Kidney tubule cell (primary cell): ENCODE measurements at places on chromosomes 12 and 14.

- no peak for DNase-seq
Observed at GRCh38 chr12:43196268-43196907, 355.6 kb downstream of the ADAMTS20 start.

DNA sequence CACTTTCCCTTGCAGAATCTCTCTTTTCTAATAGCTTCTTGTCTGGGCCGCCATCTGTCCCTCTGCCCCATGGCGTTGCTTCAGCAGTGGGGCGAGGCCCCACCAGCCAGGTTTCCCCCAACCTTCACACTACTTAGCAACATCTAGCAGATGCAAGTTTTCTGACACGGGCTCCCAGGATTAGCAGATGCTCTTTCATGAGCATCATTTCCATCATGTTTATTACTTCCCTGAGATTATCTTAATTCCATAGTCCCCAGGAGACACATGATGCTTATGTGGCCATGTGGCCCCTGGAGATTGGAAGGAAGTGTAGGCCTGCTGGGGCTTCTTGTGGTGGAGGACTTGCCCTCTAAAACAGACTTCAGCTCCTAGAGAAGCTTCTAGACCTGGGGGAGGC, 102.0 kb upstream of the MYL2 start:
- DNase-seq = no peak

- DNase-seq = no peak
Observed at GRCh38 chr12:53096089-53096741, 1.3 kb upstream of the IGFBP6 start.

GRCh38 chr12:28027328-28027727, 54.8 kb upstream of the PTHLH start:
- no peak for DNase-seq

- DNase-seq = no peak
Observed at GRCh38 chr12:50072198-50072907, 12.8 kb upstream of the SMARCD1 start.

- DNase-seq = no peak
Observed at GRCh38 chr14:36658123-36659009, 3.3 kb upstream of the PAX9 start.

DNA sequence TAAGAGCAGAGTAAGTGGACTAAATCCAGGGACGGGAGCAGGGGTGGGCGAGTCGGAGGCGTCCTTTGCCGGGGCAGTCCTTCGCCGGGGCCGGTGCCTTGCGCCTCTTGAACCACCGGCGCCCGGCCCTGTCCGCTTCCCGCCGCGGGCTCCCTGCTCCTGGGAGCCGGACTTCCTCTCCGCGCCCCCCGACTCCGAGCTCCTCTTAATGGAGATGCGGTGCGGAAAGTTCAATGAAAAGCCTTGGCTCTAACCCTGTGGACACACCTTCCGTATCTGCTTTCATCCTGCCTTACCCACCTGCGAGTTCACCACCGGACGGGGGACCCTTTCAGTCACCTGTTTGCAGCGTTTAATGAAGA, 412 bp downstream of the FGFR1OP2 start:
- no peak for DNase-seq

- no peak for DNase-seq
Observed at GRCh38 chr12:72570601-72571000, 298.4 kb downstream of the TRHDE start.

GRCh38 chr12:117481470-117481869, 120.0 kb upstream of the NOS1 start:
- peak; percentile 62 for DNase-seq

GRCh38 chr14:69712599-69713088, 54.3 kb upstream of the SRSF5 start:
- DNase-seq = no peak

DNA sequence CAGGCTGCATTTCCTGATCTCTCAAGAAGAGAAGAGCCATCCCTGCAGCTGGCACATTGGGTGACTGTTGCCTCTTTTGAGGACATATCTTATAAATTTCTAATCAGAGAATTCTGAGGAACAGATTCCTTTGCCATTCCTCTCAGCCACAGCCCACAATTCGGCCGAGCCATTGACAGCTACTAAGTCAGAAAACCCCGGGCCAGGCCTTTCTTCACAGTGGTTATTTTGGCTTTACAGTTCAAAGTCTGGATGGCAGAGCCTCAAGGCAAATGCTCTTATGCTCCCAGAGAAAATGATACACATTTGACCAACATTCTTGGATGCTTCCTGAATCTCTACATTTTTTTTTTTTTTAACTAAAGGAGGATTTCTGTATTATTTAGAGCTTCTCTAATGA, 138.4 kb upstream of the FRMD6 start:
- DNase-seq = no peak

DNA sequence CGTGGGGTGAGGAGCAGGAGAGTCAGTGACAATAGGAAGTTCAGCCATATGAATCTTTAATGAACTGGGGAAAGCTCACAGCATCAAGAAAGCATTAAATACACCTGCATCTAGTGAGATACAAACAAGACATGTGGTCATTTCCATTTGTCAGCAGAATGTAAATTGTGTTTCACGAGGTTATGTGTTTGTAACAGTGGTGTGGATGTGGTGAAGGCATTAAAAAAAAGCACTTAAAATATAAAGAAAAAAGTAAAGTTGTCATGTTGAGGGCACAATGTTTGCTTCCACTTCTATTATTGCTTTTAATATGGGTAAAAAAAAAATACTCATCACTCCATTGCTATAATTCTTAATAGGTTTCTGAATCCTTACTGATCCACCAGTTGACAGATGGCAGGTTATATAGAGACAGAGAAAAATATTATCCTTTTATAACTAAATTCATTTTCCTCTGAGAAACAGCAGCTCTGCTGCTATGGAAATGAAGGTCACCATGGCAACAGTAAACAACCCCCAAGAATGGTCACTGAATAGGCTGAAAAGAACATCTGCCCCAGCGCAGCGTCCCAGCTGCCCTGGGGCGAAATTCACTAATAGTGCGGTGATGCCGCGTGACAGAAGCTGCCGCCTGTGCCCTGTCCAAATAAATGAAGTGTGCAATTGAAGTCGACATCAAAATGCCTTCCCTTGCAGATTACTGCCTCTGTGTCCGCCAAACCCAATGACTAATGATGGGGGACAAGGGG, 226.1 kb downstream of the FOXN3 start:
- no peak for DNase-seq

DNA sequence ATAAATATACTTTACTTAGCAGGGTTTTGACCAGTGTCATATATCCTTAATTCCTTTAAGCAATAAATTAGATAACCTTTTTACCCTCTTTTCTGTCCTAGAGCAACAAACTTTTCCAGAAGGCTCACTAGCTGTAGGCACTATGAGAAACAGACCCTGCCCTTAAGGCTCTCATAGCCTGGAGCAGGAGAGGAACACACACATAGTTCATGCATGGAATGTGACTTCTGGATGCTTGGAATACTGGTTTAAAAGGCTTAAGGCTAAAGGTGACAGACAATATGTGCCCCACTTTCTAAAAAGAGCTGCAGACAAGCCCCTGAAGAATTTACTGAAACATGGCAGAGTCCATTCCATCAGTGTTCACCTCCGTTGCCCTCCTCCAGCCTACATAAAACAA, 237.2 kb downstream of the TTC8 start:
- no peak for DNase-seq

DNA sequence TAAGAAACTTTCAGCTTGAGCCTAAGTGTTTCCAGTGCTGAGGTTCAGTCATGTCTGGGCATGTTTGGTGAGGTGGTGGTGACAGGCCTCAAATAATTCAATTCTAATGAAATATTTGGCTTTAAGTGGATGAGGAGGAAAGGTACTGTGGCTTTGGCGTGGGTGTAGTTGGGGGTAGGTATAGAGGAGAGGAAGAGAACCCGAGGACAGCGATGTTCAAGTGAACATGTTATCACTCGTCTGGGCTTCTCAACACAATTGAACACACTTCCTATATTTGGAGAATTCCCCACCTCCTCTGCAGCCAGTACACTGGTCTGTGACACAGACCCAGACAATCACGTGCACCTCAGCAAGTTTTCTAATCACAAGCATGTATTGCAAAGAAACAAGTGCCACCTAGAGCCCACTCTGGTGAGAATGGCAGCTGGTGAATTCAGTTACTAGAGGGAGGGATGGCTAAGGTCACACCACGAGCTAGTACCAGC, 53.0 kb downstream of the IFNG-AS1 start:
- peak; percentile 28 for DNase-seq

GRCh38 chr14:72752034-72752412, 141.9 kb downstream of the DPF3 start:
- peak; percentile 81 for DNase-seq

DNA sequence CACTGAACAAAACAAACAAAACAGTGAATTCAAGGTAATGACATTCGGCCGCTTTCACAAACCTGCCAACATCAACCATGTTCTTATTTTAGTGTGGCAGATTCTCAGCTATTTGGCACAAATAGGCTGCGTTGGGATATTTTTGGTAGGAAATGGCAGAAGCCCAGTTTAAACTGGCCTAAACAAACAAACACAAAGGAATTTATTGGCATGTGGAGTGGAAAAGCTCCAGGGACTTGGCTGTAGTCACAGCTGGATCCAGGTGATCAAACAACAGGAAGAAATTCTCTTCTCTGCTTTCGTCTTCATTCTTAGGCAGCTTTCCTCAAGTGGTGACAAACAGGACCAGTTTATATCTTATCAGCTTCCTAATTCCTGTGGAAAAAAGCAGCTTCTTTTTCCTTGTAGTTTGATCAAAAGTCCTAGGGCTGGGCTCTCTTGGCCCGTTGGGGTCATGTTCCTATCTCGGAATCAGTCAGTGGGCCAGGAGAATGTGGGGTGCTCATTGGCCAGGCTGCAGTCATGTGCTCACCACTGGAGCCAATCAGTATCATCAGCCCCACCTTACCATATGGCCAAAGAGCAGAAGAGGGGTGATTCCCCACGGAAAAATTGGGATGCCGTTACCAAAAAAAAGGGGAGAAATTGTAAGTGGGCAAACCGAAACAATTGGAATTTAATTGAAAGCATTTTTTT, 22.6 kb downstream of the C12orf75 start:
- DNase-seq = peak; percentile 27

GRCh38 chr12:105915997-105916759, 222.6 kb downstream of the NUAK1 start:
- no peak for DNase-seq

DNA sequence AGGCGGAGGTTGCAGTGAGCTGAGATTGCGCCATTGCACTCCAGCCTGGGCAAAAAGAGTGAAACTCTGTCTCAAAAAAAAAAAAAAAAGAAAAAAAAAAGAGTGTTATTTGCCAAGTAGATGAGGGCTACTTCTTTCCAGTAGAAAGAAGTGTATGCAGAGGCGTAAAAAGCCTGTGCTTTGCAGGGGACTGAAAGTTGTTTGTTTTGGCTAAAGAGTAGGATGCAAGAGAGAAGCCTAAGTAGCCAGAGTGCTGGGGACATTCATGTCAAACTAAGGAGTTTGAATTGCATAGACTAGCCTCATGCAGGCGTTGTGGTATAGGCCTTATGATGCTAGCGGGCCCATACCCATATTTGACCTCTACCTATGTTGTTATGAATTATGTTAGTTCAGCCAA, 9.5 kb downstream of the HSD17B6 start:
- DNase-seq = no peak

GRCh38 chr12:98296462-98297079, 218.8 kb upstream of the TMPO start:
- DNase-seq = no peak

DNA sequence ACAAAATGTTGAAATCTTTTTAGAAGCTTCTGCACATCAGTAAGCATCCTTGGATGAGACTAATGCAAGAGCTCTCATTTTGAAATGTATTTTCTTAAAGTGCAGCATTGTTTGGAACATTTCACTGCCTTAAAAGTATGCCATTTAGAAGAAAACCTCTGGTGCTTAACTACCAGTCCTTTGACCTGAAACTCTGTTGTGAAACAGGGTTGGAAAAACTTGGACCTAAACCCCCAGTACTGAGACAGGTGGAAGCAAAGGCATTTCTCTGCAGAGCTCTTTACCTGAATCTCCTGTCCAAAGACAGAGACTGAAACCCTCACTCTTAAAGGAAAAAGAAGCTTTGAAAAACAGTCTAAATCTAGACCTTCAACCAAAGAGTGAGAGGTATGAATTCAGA, 207.2 kb downstream of the NUBPL start:
- DNase-seq = no peak

DNA sequence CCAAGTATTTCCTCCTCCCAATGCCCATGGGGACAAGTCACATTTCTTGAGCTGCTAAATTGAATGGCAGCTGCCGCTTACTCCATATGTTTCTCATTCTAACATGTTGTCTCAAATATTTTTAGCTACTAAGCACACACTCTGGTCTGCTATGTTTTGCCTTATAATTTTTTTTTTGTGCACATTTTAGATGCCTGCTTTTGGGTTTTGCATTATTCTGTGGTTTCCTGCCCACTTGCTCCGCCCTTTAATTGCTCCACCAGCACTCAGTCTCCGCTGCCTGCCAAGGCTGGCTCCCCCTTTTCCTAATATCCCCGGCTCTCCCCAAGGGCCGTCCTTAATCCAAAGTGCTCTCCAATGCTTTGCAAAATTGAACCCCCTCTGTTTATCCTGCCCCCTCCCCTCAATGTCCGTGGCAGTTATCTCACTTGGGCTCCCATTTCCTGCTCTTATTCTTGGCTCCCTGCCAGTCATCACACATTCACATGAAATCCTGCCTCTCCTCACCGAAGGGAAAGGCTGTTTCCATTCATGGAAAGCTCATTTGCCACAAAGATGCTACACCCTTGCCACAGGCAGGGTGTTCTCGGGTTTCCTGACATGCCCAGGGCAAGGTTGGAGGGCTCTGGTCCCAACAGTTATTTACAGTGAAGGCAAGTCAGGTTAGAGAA, 79.4 kb downstream of the C12orf75 start:
- DNase-seq = peak; percentile 17

- no peak for DNase-seq
Observed at GRCh38 chr12:64665514-64665913, 55.2 kb downstream of the RASSF3 start.

- DNase-seq = peak; percentile 39
Observed at GRCh38 chr12:7642876-7643309, 22.8 kb downstream of the APOBEC1 start.

GRCh38 chr14:53004976-53005375, 54.1 kb upstream of the FERMT2 start:
- no peak for DNase-seq

GRCh38 chr12:3622021-3622821, 130.7 kb downstream of the CRACR2A start:
- peak; percentile 14 for DNase-seq

GRCh38 chr12:104154286-104154685, 16.3 kb upstream of the NFYB start:
- DNase-seq = no peak

DNA sequence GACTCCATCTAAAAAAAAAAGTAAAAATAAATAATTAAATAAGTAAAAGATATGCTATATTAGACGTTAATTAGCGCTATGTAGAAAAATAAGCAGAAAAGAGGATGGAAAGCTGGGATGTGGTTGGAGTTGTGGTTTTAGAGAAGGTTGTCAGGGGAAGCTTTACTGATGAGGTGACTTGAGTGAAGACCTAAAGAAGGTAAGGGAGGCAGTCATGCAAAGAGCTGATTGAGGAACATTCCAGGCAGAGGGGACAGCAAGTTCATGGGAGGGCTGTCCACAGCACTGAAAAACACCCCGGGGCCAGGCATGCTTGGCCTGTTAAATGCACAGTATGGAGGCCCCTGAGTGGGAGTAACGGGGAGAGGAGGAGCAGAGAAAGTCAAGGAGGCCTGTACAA, 15.7 kb downstream of the SMAGP start:
- peak; percentile 62 for DNase-seq
